ENCODE measurements at places on chromosomes 2 and 18.

DNA sequence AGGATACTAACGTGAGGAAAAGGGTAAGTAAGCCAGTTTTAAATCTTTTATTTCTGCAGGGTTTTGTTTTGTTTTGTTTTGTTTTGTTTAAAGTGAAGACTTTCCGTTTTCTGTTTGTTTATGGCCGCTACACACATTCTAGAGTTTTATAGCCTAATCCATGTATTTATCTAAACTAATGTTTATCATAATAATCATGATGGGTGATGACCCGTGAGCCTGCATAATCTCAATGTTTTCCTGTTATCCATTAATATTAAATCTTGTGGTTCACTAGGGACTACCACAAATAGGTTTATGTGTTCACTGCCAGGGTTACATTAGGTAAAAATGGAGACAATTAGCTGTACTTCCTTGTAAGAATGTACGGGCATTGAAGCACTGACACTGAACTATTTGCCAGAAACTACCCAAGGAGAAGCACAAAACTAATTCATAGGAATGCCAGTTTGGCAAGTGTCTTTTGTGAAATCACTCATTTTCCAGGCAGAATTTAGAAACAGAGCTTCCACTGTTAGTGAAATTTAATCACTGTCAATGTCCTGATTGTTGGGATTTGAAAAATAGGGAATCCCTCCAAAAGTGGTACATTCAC is 574.8 kb downstream of the LRP1B start:
- DNase-seq: no peak

DNA sequence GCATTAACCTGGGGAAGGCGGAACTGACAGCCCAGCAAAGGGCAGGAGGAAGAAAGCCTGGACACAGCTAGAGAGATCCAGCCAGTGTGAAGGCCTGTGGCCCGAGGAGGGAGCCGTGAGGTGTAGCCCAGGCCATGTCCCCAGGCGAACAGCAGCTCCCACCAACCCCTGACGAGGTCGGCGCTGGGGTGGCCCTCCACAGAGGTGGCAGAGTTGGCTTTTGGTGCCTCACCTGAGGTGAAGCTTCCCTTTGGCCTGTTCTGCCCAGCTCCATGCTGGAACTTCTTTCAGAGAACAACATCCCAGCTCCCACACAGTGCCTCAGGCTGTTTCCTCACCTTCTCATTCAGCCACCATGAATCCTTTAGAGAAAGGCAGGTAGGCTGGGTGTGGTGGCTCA is 13.3 kb downstream of the TMEM177 start:
- DNase-seq: no peak

- DNase-seq: no peak
Observed at GRCh38 chr2:213688133-213688532, 403.9 kb downstream of the SPAG16 start.

GRCh38 chr18:76365561-76365960 is 129.5 kb downstream of the ZNF516 start:
- no peak for DNase-seq

GRCh38 chr2:157684940-157685466 is 56.3 kb upstream of the ACVR1C start:
- no peak for DNase-seq
